ENCODE measurements at places on chromosomes 1 and 21.

- DNase-seq: no peak
Observed at GRCh38 chr1:200740571-200741208, 2.0 kb downstream of the CAMSAP2 start.

DNA sequence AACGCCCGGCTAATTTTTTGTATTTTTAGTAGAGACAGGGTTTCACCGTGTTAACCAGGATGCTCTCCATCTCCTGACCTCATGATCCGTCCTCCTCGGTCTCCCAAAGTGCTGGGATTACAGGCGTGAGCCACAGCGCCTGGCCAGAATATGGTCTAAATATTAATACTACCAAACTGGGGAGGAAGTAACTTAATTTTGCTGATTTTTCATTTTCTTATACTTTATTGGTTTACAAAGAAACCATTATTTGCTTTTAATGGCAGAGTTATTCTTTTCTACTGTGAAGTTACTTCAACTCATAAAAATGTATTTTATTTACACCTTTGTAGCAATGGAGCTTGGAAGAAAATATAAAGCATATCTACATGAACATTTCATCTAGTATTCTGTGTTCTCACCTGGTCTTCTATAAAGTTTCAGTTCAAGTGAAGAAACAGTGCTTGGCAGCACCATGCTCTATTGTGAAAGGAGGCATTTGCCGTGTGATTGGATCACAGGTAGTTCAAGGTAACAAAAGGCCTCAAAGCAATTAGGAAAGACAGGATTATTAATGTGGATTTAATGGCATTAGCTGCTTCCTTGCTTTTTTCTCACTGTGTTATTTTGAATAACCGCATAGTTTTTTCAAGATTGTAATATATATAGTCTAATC, 13.6 kb downstream of the GBP1 start:
- DNase-seq: no peak

DNA sequence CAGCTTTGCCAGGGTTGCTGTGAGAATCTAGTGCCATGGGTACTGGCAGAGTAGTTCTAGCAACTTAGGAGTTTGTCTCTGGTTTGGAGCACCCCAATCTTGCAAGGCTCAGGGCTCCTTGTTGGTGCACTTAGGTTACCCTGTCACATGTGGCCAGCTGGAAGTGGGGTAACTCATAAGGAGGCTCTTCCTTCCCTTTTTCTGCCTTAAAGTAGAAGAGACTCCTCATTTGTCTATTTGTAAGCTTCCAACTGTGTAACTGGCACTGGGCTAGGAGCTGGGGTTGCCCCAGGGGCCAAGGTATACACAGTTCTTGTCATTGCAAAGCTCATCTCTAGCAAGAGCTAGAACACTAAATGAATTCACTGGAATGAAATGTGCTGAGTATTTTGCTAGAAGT, 10.6 kb downstream of the MROH7 start:
- no peak for DNase-seq

DNA sequence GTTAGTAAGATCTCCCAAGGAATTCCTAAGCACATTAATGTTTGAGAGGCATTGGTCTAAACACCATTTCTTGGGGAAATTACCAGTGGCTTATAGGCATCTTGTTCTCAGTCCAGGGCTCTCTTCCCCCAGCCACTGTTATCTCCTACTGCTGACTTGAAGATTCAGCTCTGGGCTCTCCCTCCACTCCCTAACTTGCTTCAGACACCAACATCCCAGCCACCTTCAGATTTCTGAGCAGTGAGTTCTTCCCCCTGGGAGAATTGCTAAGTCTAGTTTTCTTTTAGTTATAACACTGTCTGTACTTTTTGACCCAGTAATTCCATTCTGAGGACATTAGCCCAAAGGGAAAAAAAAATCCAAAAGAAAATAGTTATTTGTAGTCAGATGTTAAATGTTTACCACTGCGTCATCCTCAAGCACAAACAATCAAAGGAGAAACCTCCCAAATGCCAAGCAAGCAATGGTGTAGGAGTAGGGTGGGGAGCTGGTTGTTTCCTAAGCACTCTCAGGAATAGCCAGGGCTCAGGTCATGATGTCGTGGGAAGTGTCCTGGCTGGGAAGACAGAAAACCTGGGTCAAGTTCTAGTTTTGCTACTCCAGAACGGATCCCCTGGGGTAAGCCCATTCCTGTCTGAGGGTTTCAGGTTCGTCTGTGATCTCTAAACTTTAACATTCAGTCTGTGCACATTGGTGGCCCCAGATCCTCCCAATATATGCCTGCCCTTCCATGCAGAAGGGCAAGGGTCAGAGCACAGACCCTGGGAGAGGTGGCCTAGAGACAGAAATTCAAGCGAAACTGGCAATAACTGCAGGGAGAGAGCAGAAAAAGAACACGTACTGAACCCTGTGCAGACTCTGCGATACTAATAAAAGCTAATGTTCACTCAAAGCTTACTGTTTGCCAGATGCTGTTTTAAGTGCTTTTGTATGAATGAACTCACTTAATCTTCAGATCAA, 191.1 kb upstream of the FGGY start:
- DNase-seq: no peak

DNA sequence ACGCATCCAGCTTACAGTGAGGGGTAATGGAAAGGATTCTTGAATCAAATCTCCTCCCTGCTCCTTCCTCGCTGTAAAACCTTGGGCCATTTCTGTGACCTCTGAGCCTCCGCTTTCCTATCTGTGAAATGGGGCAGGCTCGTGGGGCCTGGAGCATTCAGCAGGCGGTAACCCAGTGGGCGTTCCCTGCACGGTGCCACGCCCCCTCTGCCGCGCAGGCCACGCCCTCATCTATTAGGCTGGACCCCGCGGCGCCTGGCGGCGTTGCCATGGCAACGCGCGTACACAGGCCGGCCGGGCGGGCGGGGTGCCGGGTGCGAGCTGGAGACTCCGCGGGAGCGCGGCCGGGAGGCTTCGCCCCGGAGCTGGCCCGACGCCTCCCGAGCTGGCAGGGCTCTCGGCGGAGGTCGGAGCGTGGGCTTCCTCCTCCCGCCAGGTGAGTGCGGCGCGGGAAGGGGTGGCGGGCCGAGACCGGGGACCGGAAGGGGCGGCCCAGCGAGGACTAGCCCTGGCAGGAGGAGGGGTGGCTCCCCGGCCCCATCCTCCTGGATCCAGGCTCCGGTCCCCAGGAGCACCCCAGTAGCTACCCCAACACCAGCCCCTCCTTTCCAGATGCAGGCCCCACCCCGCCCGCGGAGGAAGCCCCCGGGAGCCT, at the start of gene FHAD1:
FHAD1 (plus strand) TSS at position 264 of the 655 bp plus-strand sequence. CDS start 4,562 bp downstream, outside the sequence.
- peak; percentile 62 for DNase-seq

- DNase-seq: no peak
Observed at GRCh38 chr1:33724348-33724747, 139.5 kb upstream of the HMGB4 start.

DNA sequence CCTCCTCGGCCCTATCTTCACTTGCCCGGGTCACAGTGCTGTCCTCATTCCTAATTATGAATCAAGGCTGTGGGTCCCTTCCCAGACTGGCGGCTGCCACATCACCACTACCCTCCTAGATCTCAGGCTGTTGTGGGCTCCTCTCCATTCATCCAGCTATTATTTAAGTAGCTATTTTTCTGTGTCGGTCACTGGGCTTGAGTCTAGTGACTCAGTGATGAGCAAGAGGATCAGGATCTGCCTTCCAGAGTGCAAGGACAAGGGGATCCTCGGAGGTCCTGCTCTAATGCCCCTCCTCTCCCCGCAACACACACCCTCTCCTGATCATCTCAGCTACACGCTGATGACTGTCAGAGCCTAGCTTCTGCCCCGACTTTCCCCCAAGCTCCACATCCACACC, 34.1 kb downstream of the CDCP2 start:
- DNase-seq: no peak

GRCh38 chr21:44762221-44763049, 39.2 kb downstream of the UBE2G2 start:
- DNase-seq: no peak
